ENCODE measurements at places on chromosomes 16 and 17.
A peak's percentile ranks its signal among the peaks of the same experiment; 100 is the strongest.

GRCh38 chr17:15918261-15918660 is 26.7 kb upstream of the ADORA2B start:
- DNase-seq, result no peak

DNA sequence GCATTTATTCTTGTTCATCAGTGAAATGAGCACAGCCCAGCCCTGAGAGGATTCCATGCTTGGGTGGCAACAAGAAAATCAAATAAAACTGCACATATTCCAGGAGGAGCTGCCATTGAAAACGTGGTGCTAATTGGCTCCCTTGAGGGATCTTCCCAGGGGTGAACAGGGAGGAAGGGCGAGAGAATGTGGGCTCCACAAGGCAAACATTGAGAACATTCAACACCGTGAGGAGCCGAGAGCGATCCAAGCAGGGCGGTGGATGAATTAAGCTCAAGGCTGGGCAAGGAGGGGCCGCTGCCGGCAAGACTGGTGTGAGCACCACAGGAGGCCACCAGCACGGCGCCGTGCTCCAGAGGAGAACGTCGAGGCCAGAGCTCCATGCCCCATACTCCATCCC is 166.9 kb downstream of the C16orf95 start:
- no peak for DNase-seq

DNA sequence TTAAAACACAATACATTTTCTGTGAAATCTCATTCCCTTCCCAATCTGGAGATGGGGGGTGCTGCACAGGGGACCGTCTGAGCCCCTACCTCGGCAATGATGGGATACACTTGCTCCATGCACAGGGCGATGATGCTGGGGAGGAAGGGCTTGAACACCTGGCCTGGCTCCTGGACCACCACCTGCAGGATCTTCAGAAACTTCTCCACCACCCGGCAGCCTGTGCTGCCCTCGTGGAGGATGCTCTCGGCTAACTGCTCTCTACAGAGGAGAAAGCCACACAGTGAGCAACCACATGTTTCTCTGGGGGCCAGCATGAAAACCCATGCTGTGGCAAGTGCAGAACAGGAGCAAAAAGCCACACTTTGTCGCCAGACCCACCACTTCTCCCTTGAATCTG is 42.4 kb upstream of the GSG1L start:
- no peak for DNase-seq

DNA sequence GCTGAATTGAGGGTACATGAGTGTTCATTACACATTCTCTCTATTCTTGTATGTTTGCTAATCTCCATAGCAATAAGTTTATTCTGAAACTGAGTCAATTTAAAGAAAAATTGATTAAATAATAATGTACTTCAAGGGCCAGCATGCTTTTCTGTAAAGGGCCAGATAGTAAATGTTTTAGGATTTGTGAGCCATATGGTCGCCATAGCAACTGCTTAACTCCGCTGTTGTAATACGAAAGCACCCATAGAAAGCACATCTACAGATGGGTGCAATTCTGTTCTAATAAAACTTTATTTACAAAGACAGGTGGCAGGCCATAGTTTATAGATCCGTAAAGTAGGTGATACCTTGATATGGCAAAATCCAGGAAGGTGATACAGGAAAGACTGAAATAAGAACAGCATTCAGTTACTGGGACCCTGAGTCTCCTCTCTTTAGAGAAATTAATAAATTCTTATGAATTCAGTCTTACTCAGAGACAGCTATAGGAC is 36.6 kb downstream of the GRIN2A start:
- no peak for DNase-seq

DNA sequence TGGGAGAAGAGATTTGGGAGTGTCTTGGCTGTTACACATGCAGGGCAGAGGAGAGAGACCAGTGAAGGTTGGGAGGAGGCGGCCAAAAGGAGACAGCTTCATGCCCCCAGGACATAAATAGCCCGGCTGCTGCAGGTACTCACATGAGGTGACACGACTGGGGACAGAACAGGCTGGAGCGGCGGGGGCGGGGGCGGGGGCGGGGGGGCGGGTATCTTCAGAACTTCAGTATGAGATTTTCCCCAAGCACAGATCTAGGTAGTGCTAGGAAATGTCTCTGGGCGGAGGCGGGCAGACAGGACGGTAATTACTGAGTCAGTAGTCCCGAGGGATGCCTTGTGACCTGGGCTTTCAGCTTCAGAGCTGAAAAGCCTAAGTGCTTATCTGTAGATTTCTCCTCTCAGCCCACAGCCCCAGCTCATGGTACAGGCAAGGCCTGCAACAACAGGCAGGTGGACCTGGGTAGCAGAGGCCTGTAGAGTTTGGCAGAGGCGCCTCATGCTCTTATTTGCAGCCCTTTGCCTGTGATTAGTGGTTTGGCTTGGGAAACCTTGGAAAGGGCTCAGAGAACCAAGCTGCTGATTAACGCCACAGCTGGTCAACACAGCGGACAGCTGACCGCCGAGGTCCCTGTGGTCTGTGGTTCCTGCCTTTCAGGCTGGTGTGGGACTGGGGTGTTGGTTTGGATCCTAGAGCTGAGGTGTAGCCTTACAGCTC is 24.5 kb downstream of the UNK start:
- DNase-seq, result no peak

GRCh38 chr17:18257268-18257981 is 1.1 kb downstream of the FLII start:
- no peak for DNase-seq

DNA sequence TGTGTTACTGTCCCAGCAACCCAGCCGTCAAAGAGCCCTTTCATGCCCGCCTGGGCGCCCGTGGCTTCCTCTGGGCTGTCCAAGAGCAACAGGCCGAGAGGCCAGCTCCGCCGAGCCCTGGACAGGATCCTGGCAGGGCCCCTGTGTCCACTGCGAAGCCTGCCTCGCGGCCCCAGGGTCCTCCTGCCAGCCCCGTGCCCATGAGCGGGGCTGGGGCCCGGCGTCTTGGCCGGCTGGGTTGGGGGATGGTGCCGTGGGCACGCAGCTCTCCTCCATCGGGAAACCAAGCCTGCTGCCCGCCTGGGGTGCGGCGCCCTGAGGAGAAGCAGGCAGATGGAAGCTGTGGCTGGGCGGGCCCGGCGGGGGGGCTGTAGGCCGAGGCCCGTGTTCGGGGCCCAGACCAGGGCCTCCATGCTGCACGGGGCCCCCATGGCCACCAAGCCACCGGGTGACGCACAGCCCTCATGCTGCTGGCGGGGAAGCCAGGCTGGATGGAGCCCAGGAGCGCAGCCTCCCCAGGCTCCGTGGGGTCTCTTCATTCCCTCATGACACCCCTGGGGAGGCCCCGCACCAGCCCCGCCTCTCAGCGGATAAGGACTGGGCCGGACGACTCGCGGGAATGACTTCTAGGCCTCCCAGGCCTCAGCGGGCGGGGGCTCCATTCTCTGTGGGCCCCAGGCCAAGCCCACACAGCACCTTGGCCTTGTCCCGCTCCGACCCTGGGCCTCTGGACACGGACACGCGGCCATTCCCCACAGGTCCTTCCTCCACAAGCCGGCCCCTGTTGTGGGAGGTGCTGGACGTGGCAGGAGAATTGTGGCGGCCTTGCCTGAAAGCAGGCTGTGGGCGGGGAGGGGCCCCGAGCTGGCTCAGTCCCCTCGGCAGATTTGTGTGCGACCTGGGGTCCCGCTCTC is at the start of gene C1QTNF8:
TSS of gene C1QTNF8 (minus strand) at position 76 of the 914 bp plus-strand sequence. CDS start 1,322 bp downstream, outside the sequence.
- DNase-seq, result no peak

- peak; percentile 28 for DNase-seq
These were observed 2.7 kb downstream of the CENPX start for GRCh38 chr17:82019690-82020571.

- DNase-seq, result no peak
These were observed 139.4 kb upstream of the CPHXL start for GRCh38 chr16:75865736-75866135.

GRCh38 chr16:23959072-23959751 is 123.4 kb downstream of the PRKCB start:
- peak; percentile 26 for DNase-seq

DNA sequence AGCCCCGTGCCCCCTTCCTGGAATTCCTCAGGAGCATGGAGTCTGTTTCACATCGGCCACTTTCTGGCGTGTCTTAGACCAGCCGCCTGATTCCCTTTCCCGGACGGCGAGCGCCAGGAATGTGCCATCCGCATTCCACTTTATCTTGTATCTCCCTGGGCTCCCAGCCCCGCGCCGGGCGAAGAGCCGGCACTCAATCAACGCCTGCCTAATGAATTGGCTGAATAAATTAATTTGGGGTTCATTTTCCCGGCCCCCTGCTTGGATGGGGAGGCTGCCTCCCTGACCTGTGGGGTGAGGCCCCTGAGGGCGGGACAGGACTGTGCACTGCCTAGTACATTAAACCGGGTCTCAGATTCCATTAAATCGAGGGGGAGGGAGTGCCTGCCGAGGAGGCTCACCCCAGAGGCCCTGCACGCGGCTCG is 282.3 kb upstream of the TNRC6C start:
- no peak for DNase-seq

DNA sequence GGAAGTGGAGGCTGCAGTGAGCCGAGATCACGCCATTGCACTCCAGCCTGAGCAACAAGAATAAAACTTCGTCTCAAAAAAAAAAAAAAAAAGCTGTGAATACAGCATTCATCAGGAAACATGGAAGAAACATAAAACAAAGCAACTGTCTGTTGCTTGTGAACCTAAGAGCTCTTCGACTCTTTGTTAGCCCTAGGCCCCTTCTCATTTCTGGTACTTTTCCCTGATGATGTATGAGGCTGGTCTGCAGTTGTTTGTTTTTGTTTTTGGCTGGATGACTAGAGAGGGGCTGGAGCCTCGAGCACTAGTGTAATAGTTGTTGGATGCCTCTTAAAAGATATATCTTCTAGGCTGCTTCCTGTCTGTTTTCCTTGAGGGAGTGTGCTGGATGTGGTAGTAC is 113.5 kb downstream of the MAP2K6 start:
- DNase-seq, result no peak

DNA sequence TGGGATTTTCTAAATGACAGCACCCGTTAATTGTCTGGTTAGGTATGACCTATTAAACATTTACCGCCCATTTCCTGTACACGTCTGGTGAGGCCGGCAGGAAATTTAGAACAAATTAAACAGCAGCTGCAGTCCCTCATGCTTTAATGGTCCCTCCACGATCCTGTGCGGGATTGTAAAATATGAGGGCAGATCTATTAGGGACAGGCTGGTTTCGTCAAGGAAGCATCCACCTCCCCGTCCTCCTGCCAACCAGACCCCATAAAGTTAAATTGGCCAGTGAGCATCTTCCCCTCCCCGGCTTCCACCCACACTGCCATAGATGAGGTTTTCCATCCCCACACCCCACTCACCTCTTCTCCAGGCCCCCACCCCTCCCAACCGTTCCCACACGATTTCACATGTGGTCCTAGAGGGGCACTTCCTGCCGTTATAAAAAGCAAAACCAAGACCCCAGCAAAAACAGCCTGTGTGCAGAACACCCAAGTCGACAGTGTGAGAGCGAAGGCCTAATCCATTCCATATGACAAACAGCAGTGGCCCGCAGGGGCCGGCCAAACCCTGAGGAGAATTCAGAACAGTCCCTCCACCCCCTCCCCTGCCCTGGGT is 331.9 kb downstream of the FOXL1 start:
- no peak for DNase-seq

DNA sequence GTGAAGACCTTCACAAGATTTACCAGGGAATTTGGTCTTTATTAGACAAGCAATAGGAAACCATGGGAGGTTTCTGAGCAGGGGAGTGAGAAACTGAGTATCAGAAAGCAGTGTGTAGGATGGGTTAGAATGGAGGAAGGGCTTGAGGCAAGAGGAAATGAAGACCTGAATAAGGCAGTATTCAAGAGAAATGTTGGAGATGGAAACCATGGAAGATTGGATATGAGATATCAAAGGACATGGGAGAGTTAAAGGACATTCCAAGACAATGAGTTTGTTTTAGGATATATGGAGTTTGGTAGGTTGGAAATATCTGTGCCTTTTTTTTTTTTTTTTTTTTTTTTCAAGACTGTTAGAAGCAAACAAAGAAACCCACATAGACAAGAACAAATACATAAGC is 21.3 kb upstream of the FAM20A start:
- DNase-seq, result no peak

GRCh38 chr16:49755716-49756505 is 100.0 kb downstream of the ZNF423 start:
- no peak for DNase-seq

DNA sequence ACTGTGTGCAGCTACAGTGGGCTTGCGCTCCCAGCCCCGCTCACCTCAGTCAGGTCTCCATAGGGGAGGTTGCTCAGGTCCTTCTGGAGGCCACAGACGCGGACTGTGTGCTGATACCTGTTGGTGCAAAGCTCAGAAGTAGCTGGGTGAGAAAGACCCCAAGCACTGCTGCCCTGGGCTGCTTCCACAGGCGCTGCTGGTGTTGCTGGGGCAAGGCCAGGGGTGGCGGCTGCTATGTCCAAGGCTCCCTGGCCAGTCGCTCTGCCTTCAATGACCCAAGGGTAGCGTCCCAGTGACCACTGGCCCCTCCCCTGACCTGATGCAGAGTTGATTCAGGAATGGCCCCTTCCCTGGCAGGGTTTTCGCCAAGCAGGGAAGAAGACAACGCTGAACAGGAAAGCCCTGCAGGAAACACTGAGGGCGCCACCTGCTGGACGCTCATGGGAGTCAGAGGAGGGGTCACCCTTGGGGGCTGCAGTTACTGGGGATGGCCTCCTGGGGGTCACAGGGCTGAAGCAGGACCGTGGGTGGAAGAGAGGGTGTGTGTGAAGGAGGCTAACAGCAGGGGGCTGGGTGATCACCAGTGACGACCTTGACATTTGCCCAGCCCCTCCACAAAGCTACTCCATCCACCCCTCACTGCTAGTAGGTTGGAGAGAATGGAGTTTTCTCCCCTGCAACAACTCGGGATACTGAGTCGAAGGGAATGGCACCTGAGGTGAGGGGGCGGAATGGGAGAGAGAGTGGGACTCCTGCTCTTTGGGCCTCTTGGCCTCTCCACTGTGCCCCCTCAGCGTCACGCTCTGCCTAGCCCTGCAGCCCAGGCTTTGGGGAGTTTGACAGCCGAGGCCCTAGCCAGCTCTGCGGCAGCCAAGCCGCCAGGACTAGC is 38.3 kb downstream of the ABCC12 start:
- no peak for DNase-seq

- DNase-seq, result no peak
These were observed 34.6 kb upstream of the TAC4 start for GRCh38 chr17:49882434-49882833.

DNA sequence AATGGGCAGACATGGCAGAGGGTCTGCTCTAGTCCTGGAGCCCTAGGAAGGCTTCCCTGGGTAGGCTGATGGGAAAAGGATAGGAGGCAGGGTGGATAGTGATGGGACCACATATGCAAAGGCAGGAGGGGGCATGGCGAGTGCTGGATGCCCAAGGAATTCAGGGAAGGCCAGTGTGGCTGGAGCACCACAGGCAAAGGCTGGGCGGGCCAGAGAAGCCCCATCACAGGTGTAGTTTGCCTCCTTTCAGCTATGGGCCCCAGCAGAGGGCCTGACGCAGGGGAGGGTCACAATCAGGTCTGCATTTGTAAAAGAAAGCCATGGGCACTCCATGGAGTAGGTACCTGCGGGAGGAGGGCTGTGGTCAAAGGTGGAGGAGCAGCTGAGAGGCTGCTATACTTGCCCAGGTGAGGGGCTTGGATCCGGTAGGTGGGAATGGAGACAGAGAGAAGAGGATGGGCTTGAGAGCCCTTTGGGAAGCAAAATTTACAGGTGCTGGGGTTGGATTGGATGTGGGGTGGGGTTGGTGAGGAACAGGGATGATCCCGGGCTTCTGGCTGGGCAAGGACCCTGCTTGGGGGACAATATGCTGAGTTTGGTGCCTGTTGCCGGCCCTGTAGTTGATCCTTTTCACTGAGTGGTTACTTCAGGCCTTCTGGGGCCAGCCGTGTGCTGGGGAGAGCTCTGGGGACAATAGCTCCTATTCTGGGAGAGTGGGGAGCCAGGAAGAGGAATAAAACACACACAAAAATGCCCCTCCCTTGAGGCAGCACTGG is 6.5 kb upstream of the COL1A1 start:
- no peak for DNase-seq
